Panc1 (cell line): ENCODE measurements at places on chromosomes 12 and 14. TPM values are rescaled to one million over a fixed set of nuclear protein-coding genes. Genes with fewer than 3 reads are reported as not detected.

- no peak for DNase-seq
Measured at GRCh38 chr12:109497675-109498074, 20.2 kb downstream of the UBE3B start.

- DNase-seq = no peak
Measured at GRCh38 chr12:117724543-117724942, 244.2 kb downstream of the KSR2 start.

DNA sequence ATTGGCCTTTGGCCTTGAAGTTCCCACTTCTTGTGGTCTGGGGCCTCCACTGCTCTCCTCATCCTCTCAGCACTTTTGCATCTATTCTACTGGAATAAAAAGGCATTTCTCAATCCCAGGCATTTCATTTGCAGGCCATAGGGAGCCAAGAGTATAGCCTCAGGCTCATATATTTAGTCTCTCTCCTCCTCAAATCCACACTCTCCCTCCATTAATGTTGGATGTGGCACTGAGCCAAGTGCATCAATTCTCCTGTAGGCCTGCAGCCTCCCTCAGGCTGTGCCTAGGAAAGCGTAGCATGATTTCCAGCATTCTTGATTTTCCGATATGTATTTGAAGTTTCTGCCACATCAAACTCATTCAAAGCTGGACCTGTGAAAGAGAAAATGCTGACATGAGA is 211.5 kb upstream of the CPNE8 start:
- no peak for DNase-seq

- no peak for DNase-seq
Measured at GRCh38 chr12:51009056-51009440, 17.1 kb downstream of the SLC11A2 start.

DNA sequence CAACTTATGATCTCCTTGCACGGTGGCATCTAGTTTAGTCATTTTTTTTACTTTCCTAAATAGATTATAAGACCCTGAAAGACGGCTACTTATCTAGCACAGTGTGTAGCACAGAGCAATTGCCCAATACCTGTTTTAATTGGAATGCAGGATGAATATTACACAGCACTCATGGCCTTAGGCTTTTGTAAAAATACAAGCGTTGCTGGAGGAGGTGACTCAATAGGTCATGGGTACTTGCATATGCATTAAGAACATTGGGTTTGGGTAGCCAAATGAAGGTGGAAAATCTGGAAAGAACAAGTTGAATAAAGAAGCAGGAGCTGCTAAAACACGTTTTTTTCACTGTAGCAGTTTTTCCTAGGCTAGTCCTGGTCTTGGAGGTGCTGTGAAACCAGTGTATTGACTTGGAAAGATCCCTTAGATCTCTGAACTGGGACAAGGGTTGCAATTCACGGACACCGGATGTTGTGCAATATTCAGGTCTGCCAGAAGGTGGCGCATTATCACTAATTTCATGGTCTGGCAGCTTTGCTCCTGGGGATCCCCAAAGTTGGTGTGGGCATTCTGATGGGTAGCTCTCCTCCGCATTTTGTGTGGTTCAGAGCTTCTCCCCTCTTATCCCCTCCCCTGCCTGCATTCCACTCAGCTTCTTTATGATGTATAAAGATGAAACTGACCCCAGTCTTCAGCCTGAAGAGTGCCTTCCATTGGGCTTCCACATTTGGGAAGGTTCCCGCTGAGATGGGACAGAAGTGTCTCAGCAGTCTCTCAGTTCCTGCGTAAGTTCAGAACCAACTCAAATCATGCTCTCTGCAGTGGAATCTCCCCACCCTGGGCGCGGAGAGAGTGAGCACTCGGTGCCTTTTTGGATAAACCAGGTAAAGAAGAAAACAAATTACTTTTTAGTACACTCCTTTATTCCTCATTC is 278.3 kb downstream of the NRXN3 start:
- peak; percentile 22 for DNase-seq

- no peak for DNase-seq
Measured at GRCh38 chr14:66445936-66446335, 40.2 kb upstream of the CCDC196 start.

The FOXN4 gene
- 0.08 TPM for total RNA-seq

The ADGRD1 gene
- total RNA-seq = 0.21 TPM
